Stimulated activated CD8-positive, alpha-beta memory T cell treated with anti-CD3 and anti-CD28 coated beads, Interleukin-7, amount 100 ng/mL, for 1 hour (primary cell): ENCODE measurements at places on chromosomes 7 and 10.

DNA sequence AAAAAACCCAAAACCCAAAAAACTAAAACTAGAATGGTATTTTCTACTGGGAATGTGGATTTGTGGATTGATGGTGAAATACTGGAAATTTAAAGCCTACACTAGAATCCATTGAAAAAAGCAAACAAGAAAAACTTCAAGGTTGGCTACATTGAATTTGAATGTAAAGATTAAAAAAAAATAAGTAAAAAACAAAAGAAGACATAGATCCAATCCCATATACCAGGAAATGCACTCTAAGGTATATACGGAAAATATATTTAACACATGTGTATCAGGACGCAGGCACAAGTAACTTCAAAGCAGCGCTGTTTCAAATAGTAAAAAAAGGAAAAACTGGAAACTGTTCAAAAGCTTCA is 754 bp upstream of the BBS9 start:
- no peak for DNase-seq

GRCh38 chr10:15043674-15044073 is at the start of gene OLAH:
Gene OLAH, plus strand, starts transcription at chr10:15043943. Its CDS starts 3,346 bp downstream, at chr10:15047289.
- DNase-seq = no peak

DNA sequence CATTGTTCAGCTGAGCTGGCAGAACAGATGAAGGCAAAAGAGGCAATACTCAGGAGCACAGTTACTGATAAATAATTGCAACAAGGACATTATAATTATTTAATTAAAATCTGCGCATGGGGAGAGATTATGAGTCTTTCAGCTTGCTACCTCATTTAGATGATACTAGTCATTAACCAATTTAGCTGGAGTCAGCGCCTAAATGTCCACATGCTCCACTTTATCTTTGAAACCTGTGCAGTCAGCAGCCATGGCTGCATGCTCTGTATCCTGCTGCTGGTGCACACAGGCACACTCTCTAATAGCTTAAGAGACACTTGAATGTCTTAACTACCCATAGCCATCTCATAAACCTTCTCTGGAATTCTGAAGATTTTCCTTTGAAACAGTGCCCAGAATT is 196.8 kb downstream of the PPP1R3A start:
- DNase-seq = no peak

GRCh38 chr7:52959336-52959735 is 76.1 kb upstream of the POM121L12 start:
- no peak for DNase-seq

DNA sequence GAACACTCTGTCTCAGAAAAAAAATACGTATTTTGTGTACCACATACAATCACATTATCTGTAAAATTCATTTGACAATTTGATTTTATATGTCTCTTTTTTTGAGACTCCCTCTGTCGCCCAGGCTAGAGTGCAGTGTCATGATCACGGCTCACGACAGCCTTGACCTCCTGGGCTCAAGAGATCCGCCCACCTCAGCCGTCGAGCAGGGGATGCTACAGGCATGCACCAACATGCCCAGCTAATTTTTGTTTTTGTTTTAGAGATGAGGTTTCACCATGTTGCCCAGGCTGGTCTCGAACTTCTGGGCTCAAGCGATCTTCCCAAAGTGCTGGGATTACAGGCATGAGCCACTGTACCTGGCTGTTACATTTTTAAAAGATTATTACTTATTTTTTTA is 11.6 kb upstream of the BAZ1B start:
- DNase-seq = no peak

GRCh38 chr7:101858437-101859385 is 41.3 kb downstream of the CUX1 start:
- DNase-seq = no peak

GRCh38 chr7:125088555-125088954 is 158.9 kb upstream of the POT1 start:
- no peak for DNase-seq

DNA sequence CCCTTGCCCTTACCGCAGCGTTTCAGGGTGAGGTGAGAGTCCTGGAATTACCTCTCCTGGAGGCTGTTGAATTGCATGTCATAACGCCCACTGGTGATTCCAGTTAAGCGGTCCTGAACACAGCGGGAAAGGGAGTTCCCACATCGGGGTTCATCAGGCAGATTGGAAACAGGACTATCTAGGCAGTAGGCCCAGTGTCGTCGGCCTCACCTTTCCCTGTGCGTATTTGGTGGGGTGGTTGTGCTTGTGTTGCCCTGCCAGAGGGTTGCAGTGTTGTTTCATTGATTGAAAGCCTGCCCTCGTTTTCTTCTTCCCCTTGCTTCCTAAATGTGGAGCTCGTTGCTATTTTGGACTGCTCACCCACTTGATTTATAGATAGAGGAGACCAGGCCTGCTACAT is 10.6 kb upstream of the SUN1 start:
- DNase-seq = no peak

DNA sequence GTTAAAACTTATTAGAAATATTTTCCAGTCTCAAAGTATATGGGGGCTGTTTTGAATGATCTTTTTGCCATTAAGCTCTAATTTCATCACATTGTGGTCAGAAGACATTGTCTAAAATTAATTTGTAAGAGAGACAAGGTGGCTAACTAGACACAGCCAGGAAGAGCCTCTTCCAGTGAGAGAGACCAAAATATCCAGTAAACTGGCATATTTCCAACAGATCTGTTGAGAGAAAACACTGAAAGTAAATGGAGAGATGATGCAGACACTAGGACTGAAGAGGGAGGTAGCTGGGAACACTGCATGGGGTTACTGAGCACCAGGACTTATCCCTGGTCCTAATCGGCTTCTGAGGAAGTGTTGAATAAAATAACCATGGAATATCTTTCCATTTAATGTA is 101.5 kb upstream of the TAS2R16 start:
- no peak for DNase-seq

- no peak for DNase-seq
Measured at GRCh38 chr10:82757901-82758300, 882.9 kb downstream of the NRG3 start.

- no peak for DNase-seq
Measured at GRCh38 chr7:195010-195829, 2.8 kb downstream of the FAM20C start.

GRCh38 chr10:12418000-12418399 is 68.7 kb downstream of the CAMK1D start:
- no peak for DNase-seq

- no peak for DNase-seq
Measured at GRCh38 chr7:47804767-47805545, 143.3 kb downstream of the PKD1L1 start.

- no peak for DNase-seq
Measured at GRCh38 chr10:22316286-22317075, at the start of gene COMMD3. Gene COMMD3, plus strand, starts transcription at chr10:22316388. Its CDS starts 30 bp downstream, at chr10:22316418.

GRCh38 chr7:98266840-98267239 is 14.6 kb upstream of the BRI3 start:
- DNase-seq = no peak

DNA sequence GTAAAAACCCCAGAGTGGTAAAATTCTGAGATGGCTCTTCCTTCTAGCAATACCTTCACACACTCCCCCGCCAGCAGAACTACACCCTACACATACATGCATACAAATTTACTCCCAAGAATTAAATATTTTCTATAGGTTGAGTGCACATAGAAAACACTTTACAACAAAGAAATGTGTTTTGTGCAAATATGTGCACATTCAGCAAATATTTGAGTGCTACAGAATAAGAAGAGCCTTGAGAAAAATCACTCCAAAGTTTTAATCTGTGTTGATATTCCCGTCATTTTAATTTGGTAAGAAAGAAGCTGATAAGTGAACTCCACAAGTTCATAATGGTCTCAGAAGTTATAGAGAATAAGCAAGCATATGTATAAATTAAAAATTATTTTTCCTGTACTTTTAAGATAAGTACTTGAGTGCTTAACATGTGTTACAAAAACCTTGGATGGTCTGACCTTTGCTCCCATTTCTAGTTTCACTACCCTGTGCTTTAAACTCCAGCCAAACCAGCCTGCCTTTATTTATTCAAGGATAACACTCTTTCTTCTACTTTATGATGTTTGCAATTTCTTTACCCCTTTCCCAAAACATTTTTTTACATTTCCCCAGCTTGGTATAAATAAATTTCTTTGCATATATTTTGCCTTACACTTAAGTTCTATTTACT is 733.5 kb upstream of the LRRTM3 start:
- no peak for DNase-seq

GRCh38 chr10:123637326-123637880 is 28.8 kb upstream of the GPR26 start:
- no peak for DNase-seq

- no peak for DNase-seq
Measured at GRCh38 chr7:116911801-116912200, 41.5 kb upstream of the ST7 start.

GRCh38 chr10:94038024-94038423 is 44.3 kb downstream of the PLCE1 start:
- DNase-seq = no peak

DNA sequence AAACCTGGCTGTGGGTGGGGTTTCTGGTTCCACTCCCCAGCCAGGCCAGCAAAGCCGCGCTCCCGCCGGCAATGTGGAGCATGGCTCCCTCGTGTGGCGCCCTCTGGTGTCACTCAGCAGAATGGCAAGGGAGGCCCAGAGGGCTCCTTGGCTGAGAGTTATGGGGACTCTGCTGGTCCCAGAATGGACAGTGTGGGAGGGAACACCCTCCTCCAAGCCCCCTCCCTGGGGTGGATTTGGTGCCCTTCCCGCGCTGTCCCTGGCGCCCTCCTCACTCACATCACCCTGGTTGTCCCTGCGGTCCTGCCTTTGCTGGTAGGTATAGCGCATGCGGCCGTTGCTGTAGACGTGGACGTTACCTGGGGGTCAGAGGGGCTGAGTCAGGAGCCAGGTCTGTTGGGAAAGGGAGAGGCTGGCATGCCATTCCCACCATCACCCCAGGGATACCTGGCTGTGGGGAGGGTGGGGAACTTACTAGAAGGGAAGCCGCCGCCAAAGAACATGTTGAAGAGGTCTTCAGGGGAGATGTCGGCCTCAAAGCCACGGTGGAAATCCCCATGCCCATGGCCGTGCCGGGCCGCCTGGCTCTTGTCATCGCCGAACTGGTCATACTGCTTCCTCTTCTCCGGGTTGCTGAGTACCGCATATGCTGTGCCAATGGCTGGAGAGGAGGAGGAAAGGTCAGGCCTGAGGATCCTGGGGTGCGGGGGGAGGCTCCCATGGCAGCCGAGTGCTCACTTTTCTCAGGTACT is 14.0 kb downstream of the DNAJB12 start:
- no peak for DNase-seq

- DNase-seq = no peak
Measured at GRCh38 chr7:124908259-124908658, 21.4 kb downstream of the POT1 start.

DNA sequence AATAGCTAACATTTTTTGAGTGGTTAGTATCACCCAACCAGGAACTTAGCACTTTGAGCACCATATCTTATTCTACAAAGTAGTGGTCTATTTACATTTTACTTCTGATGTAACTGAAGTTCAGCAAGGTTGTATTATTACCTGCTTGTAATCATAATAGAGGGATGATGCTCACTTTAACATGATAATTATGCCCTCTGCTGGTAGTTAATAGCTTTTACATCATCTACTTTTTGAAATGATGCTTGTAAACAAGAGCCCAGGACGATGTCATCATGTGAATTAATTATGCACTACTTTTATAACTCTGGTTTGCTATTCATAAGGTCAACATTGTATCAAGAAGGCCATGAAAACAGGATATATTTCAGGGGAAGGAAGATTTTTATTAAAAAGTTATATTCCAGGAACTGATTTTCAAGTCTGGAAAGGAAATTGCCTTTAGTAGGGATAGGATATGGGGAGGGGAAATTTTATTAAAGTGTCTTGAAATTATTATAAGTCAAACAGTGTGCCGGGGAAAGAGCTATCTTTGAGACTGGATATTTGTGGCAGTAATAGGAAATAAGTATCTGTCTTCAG is 80.3 kb upstream of the SCIN start:
- DNase-seq = no peak

GRCh38 chr10:70007116-70007820 is 45.4 kb upstream of the MACROH2A2 start:
- no peak for DNase-seq

DNA sequence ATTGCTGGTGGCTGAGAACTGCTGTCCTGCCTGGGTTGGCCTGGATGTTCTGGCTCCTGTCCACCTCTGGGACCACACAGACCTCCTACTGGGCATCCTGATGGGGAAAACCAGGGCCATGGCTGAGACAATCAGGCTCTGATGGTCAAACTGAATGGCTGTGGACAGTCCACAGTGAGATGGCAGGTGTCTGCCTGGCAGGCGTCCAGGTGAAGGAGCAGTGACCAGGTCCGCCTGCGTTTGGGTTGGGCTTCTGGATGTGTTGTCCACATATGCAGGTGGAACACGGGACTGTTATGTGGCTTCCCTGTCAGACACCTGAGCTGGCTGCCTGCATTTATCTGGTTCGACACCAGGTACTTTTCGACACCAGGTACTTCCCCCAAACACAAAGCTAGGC is 241.7 kb downstream of the BUB3 start:
- no peak for DNase-seq
